ENCODE measurements at places on chromosomes 1 and 21.
A peak's percentile ranks its signal among the peaks of the same experiment; 100 is the strongest.

- DNase-seq: no peak
Measured at GRCh38 chr1:167460836-167461235, 57.5 kb downstream of the CD247 start.

GRCh38 chr21:42983103-42983502 is 8.7 kb downstream of the PKNOX1 start:
- DNase-seq: no peak

- no peak for DNase-seq
Measured at GRCh38 chr1:198187973-198188588, 31.3 kb downstream of the NEK7 start.

GRCh38 chr21:29074007-29074376 is 544 bp upstream of the CCT8 start:
- no peak for DNase-seq

- no peak for DNase-seq
Measured at GRCh38 chr1:98382986-98383740, 278.4 kb upstream of the SNX7 start.

- DNase-seq: no peak
Measured at GRCh38 chr1:227544067-227545050, 19.0 kb upstream of the ZNF678 start.

DNA sequence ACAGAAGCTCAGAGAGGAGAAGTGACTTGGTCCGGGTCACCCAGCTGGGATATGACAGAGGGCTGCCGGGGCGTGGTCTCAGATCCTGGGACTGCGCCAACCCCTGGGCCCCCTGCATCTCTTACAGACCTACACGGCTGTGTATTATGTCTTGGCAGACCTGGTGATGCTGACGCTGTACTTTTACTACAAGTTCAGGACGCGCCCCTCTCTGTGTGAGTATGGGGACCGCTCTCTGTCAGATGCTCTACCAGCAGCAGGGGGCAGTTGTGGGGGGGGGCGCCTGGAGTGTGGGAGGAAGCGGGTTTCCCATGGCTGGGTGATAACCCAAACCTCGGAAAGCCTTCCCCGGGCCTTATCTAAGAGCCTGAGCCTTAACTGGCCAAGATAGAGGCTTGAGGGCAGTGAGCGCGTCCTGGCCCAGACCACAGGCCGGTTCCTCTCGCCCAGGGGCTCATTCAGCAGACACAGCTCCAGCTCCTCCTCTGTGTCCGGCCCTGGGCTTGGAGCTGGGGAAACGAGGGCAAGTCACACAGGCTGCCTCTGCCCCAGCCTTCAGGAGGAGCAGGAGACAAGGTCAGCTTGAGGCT is 13.3 kb downstream of the SLC66A1 start:
- DNase-seq: no peak

- no peak for DNase-seq
Measured at GRCh38 chr1:231619257-231619634, 7.3 kb upstream of the DISC1 start.

GRCh38 chr1:29639741-29640427 is 403.6 kb downstream of the PTPRU start:
- DNase-seq: no peak

DNA sequence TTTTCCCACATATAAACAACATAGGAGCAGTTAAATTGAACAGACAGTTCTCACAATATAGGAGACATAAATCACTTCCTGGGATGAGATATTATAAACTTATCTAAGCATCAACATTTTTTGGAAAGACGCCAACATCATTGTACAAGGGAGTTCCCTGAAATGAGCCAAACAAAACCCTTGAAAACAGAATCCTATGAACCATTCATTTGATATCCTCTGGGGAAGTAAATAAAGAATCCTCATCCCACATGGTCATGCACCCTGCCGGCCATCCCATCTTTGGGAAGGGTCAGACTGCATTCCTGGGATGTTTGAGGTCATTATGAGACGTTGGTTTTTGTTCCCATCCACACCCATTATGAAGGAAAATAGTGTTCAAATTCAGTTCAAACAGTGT is 111.8 kb upstream of the USP25 start:
- DNase-seq: no peak

DNA sequence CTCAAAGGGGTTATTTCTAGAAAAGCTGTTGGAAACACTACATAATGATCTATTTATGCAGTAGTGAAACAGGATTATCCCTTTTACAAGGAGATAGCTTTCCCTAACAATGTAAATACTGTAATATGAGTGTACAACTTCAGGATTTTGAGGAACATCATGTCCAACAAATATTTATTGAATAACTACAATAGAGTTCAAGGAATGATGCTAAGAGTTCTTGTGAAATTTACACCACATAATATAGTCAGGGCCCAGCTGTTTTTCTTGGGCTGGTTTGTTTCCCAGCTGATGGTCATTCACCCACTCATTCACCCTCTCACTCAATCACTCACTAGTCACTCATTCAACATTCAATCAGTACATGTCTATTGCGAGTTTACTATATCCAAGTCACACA is 12.3 kb upstream of the LYPLAL1 start:
- no peak for DNase-seq

- DNase-seq: no peak
Measured at GRCh38 chr1:33286451-33287185, 30.3 kb downstream of the ZNF362 start.

DNA sequence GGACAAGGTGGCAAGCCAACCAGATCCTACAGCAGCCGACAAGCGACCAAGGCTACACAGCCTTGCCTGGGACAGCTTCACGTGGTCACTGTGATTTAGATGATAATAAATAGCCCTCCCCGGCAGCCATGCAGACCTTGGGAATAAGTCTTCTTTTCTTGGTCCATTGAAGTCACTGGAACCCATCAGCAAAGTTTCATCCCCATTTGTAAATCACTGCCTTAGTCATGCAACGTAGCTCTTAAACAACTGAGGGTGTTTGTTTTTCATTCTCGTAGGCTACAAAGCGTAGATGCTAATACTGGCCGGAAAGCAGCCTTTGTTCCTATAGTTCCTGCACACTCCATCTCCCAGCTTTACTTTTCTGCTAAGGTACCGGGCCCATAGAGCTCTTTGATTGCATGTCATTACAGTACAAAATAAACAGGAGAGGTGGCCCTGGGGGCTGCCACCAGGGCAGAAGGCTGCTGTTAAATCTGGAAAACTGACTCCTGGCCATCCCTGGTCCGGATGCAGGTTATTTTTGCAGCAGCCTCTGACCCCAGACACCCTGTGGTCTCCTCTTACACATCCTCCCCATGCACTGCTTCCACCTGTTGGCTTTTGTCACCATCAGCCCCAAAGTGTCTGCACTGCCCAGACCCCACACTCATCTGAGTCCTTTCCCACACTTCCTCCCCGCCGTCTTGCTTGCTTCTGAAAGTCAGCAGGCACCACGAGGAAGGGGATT is 105.5 kb downstream of the TOMM20 start:
- peak; percentile 64 for DNase-seq

DNA sequence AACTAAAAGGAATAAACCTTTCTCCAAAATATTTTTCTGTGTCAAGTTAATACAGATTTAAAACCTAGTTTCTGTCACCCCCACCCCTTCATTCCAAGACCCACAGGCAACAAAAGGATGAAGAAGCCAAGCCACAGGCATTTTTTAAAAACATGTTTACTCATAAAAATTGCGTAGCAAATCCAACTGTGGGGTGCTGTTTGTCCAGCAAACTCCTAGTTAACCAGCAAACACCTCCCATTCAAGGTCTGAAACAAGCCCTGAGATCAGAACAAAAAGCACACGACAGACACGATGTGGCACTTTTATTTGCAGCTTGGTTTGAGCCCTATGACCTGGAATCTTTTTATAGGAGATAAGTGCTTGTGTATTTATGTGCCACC is 149.9 kb upstream of the CAMK1G start:
- no peak for DNase-seq

GRCh38 chr1:203408486-203409481 is 57.9 kb upstream of the FMOD start:
- no peak for DNase-seq

DNA sequence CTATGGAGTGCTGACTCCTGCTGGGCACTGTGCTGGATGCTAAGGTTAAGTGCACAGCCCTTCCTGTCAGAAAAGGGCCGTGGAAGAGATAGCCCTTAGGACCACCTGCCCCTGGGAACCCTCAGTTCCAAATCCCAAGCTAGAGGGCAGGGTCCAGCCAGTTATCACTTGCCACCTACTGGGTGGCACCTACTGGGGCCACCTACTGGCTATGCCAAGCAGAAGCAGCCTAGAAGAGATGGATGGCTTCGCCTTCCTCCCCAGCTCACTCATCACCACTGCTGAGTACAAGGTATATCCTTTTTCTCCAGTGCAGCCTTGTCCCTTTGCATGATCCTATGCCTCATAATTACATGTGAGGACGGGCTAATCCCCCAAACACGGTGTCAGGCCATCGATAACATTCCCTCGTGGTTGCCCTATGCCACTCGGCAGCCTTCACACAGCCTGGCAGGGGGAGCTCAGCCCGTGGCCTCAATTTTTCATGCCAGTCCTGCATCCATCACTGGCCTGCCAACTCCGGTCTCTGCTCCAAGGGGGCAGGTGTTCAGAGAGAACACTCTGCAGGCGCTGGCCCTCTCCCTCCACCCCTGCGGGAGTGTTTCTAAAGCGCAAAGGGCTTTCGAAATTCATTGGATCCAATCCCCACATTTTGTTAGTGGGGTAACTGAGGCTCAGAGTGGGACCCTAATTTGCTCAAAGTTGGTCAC is 49.0 kb downstream of the SYT2 start:
- no peak for DNase-seq

DNA sequence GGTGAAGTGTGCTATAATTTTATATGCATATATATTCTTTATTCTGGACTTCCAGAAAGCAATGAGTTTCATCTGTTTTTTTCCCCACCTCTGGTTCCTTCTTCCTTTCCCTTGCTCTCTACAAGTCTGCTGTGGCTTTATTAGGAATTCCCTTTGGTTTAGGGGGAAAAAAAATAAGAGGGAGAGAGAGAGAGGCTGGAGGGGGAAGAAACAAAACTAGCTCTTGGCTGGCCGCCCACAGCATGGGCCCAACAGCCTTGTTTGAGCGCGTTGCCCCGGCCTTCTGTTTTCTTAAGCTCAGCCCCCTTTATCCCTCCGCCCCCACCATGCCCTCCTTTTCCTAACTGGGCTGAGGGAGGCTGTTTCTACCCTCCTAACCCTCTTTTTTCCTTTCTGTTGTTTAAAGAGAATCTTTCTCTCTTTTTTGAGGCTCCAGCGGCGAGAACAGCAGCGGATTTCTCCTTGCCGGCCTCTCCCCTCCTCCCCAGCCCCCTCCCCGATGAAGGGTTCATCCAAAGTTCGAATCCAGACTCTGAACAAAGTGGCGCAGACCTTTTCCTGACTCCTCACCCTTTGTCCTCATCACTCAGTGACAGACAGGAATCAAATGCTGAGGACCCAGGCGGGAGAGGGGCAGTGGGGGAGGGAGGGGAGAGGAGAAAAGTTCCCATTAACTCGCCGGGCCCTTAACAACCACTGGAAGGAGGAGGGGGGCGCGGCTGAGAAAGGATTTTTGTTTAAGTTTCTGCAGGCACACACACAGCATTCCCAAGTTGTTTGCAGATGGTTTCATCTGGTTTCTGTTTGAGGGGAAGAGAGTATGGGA is 29.7 kb downstream of the PBX1 start:
- no peak for DNase-seq

DNA sequence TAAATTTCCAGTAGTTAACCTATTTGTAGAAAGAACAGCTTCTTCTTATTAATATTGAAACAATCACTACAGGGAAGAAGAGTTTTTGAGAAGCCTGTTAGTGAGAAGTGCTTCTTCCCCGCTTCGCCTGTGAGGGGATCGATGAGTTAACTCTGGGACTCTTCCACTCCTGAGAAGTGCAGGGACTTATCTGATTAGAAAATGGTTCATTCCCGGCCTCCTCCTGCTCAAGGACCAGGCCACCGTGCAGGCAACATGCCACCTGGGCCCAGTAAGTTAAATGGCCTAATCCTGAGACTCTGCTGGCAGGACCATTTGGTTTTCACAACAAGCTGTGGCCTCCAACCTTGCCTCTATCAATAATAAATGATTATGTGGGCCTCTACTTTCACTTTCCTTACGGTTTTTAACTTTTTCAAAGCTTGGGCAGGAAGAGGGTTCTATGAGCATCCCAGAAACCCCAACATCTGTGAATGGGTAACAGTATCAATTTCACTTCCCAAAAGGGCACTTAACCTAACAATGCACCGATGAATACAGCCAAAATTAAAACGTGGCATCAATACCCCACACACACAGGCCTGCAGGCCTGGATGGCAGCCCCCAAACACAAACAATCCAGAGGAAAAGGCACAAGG is 33.1 kb downstream of the SIPA1L2 start:
- DNase-seq: no peak

DNA sequence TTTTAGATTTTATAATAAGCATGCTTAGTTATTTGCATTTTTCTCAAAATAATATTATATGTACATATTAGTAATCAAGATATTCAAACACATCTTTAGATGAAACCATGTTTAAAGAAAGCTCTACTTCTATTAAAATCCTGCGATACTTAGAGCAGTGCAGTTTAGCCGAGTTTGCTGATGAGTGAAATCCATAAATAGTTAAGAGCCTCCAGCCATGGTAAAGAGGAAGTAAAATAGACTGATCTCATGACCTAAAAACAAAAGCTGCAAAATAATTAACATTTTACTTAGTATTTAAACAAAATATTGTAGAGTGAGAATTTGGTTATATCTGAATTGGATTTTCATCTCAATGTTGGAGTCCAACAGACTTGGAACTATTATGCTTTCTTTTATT is 147.4 kb upstream of the NRIP1 start:
- no peak for DNase-seq

- no peak for DNase-seq
Measured at GRCh38 chr1:184027826-184028695, 9.5 kb downstream of the COLGALT2 start.
